MCF 10A (cell line): ENCODE measurements at places on chromosomes 7 and 10.

GRCh38 chr7:132359743-132360142 is 216.5 kb downstream of the PLXNA4 start:
- no peaks in the 10 kb centered on the region for H3K36me3 ChIP-seq
- H3K4me1 ChIP-seq: no peaks in the 10 kb centered on the region
- no peak overlapping the region for H3K27ac ChIP-seq
- no peak overlapping the region for H3K4me3 ChIP-seq
- peaks cover 30% of the 10 kb centered on the region for H3K27me3 ChIP-seq

- no peak overlapping the region for H3K27ac ChIP-seq
- H3K4me3 ChIP-seq: no peak overlapping the region
- no peaks in the 10 kb centered on the region for H3K27me3 ChIP-seq
These were observed 1.9 kb upstream of the GPER1 start for GRCh38 chr7:1085910-1086421.

- H3K27me3 ChIP-seq: no peaks in the 10 kb centered on the region
- no peaks in the 10 kb centered on the region for H3K4me1 ChIP-seq
- H3K36me3 ChIP-seq: peaks cover 38% of the 10 kb centered on the region
- no peak overlapping the region for H3K27ac ChIP-seq
These were observed 82.8 kb downstream of the ORC5 start for GRCh38 chr7:104124893-104125477.

GRCh38 chr7:95921543-95921942 is 149.2 kb downstream of the DYNC1I1 start:
- H3K4me1 ChIP-seq: no peaks in the 10 kb centered on the region
- H3K36me3 ChIP-seq: no peaks in the 10 kb centered on the region
- peak; percentile 11 for DNase-seq
- no peak overlapping the region for H3K4me3 ChIP-seq
- H3K27me3 ChIP-seq: peaks cover 90% of the 10 kb centered on the region
